ENCODE measurements at places on chromosomes 5 and 9.

- no peak for DNase-seq
Measured at GRCh38 chr9:35691334-35691650, 1.6 kb upstream of the TPM2 start.

DNA sequence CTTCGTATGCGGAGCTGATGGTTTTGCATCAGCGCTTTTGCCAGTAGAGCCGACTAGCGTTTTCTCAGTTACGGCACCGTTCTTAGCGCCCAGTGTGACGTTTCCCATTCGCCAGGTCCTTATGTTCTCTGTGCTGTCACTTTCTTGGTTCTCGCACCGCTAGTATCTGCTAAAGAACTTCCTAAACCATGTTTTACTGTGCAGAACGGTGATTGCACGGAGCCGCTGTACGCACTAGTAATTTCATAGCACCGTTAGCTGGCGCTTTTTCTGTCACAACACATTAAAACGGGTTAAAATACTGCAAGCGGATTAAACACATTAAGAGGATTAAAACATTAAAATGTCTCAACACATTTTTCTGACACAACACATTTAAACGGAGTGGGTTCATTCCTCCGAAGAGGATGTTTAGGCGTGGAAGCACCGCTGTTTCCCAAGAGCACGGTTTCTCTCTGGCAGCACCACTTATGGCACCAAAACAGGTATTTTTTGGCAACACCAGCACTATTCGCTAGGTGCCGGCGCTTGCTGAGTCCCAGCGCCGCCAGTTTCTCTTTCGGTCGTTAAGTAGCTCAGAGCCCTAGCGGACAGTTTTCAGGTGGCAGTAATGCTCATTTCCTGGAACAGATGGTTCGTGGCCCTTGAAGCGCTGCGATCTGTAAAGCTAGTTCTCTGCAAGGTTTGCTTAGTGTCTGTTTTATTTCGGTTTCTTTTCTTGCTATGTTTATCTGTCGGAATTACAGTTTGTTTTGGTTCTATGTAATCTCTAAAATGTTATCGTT is 20.3 kb downstream of the ANXA2R start:
- peak; percentile 90 for DNase-seq

- DNase-seq: no peak
Measured at GRCh38 chr9:33750307-33750838, 45.0 kb upstream of the PRSS3 start.

DNA sequence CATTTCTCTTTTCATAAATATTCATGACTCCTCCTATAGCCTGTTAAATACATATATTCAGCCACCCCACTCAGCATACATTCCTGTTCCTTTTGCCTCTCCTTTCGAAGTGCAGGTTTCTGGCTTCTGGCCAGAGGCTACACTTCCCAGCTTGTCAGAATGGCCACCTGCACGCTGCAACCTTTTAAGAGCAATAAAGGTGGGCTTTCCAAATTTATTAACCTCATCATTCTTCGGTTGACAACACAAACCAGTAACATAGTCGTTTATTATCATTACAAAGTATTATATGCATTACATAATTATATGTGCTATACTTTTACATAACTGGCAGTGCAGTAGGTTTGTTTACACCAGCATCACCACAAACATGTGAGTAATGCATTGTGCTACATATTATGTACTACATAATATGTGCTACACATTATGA is 16.5 kb upstream of the TMEM171 start:
- no peak for DNase-seq

DNA sequence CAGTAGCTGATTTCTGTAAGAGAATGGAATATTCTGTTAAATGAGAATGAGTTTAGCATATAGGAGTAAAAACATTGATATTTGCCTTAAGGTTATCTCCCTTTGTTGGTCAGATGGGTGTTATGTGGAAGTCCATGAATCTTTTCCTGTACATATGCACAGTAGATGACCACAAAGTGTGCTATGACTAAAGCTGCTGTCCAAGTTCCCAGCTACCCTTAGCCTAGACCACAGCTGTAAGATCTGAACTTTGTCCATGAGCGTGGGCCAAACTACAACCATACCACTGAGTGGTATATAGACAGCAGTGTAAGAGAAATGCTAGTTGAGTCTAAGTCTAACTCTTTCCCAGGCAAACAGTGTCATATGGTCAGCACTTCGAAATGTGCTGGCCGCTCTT is 48.8 kb downstream of the CD180 start:
- DNase-seq: no peak

GRCh38 chr9:114806526-114806900 is 674 bp upstream of the TNFSF15 start:
- no peak for DNase-seq

DNA sequence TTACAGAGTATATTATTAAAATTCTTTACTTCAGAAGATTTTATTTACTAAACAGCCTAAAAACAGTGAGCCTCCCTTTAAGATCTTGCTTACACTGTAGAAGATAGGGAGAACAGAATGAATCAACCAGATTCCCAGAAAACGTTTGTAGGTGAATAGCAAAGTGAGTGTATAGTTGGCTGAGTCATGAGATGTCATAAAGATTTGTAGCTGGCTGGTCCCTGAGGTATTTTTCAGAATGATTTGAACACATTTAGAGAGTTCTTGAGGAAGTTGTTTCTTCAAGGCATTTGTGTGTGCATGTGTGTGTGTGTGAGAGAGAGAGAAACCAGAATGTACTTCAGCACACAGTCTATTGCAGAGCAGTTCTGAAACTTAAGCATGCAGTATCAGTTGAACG is 159.4 kb upstream of the PRR16 start:
- DNase-seq: no peak

- no peak for DNase-seq
Measured at GRCh38 chr5:104247260-104247659, 684.7 kb upstream of the NUDT12 start.

DNA sequence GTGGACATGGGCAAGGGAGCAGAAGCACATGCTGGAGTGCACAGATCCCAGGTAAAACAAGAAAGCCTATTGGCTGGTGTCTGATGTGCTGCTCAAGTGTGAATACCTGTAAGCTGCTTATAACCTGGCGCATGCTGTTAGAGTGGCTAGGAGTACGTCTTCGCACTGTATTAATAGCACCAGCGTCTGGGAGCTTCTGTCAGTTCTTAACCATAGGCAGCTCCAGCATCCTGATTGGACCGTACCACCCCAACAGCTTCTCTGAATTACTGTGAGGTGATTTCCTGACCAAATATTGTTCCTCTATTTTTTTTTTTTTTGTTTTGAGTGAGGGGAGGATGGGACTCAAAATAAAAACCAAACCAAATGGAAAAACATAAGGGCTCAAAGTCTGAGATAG is 987.6 kb downstream of the PTPRD start:
- DNase-seq: no peak

DNA sequence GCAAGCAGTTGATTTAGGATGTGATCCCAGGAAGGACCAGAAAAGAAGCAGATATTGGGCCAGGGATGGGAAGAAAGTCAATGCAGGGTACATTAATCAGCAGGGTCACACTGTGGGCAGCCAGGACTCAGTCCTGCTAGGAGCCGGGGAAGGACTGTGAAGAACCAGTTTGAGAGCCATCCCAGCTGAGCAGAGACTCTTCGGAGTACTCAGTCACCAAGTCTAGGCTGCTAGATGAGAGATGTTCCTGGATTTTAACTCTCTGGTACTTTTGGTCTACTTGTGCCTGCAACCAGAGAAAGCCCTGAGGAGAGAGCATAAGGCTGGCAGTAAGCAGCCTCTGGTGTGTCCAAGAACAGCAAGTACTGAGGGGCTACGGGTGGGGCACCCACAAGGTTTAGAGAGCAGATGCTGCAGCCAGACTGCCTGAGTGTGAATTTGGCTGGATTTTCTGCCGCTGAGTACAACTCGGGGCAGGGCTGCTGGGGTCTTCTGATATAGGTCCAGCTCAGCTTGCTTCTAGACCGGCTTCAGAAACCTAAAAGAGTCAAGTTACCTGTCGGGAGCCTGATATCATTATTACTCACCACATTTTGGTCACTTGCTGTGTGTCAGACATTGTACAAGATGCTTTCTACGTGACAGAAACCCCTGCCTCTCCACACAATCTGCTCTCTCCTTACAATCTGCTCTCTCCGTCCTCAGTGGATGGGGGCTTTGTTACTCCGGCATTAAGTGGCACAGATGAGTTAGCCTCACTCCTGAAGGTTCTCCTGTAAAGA is 250.2 kb upstream of the GAS1 start:
- no peak for DNase-seq

GRCh38 chr9:35658968-35659220 is 802 bp downstream of the CCDC107 start:
- DNase-seq: no peak

GRCh38 chr5:94314460-94315131 is 303.8 kb downstream of the KIAA0825 start:
- no peak for DNase-seq

- DNase-seq: no peak
Measured at GRCh38 chr5:136191304-136192014, 1.5 kb downstream of the SMIM32 start.

DNA sequence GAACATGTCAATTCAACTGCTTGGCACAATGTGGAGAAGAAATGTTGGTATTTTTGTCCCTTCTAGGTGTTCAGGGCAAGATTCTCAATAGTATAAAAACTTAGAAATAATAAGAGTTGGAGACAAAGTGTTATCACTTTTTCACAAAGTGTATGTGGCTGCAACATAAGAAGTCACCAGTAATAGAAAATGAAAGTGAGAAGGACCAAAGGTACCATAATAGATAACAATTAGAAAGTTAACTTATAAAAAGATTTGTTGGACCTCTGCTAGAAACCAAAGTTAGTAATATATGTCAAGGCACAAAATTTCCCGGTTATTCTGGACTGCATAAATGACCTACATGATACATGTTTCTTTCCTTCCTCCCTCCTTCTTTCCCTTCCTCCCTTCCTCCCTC is 1535.3 kb downstream of the EFNA5 start:
- no peak for DNase-seq

DNA sequence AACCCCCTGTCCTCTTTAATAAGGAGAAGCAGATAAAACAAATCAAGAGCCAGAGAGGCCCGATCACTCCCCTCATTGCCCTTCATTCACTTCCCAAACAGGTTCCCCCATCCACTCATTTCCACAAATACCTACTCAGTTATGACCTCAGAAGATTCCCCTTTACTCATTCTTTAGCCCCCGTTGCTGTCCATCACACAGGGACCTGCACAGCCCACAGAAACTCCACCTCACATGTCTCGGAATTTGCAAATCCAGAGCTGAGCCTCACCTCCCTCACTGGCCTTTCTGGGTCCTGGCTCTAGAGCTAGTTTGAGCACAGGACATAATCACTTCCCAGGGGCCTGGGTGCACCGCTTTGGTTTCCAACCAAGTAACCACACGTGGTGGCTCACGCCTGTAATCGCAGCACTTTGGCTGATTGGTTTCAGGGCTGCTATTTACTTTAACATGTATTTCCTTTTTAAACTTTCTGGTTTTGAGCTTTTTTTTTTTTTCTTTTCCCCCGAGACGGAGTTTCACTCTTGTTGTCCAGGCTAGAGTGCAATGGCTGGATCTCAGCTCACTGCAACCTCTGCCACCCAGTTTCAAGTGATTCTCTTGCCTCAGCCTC is 17.8 kb downstream of the ATP6V0E1 start:
- DNase-seq: peak; percentile 56

- DNase-seq: no peak
Measured at GRCh38 chr5:167576126-167576525, 715.3 kb upstream of the WWC1 start.

DNA sequence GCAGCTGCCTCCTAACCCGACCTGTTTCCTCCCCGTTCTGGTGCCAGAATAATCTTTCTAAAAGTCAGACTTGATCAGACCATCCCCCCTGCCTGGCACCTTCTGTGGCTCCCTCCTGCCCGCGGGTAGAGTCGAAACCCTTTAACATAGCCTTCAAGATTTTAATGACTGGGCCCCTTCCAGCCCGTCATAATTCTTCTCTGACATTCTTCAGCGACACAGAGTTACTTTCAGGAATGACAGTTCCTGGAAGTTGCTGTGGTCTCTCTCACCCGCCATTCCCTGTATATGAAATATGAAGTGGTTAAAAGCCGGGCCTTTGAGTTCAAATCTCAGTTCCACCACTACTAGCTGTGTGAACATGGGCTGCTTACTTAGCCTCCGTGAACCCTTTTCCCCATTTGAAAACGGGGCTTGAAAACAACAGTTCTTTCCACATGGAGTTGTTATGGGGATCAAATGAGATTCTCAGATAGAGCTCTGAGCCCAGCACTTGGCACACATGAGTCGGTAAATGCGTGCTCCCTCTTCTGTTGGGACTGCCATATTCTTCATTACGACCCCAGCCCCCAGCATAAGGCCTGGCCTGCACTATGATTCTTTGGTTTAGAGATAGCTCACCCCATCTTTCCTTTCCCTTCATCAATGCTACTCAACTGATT is 737 bp downstream of the NANS start:
- no peak for DNase-seq

GRCh38 chr9:137138058-137138721 is 764 bp upstream of the GRIN1 start:
- DNase-seq: no peak

- no peak for DNase-seq
Measured at GRCh38 chr9:113901221-113901688, 25.1 kb downstream of the ZNF618 start.

- no peak for DNase-seq
Measured at GRCh38 chr5:16970826-16971225, 34.7 kb upstream of the MYO10 start.

DNA sequence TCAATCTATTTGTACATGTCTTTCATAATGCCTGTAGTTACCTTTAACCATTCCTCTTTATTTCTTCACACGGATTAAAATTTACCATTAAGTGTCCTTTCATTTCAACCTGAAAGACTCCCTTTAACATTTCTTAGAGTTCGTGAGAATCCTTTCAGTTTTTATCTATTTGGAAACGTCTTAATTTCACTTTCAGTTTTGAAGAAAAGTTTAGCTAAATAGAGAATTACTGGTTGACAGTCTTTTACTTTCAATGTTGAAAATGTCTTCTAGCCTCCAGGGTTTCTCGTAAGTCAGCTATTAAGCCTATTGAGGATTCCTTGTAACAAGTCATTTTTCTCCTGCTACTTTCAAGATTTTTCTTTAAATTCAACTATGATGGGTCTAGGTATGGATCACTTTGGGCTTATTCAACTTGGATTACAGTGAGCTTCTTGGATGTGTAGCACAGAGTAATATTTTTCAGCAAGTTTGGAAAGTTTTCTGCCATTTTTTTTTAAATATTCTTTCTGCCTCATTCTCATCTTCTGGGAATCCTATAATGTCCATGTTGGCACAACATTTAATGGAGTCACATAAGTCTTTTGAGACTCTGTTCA is 48.5 kb downstream of the RFX3 start:
- DNase-seq: peak; percentile 47

GRCh38 chr9:106324053-106324585 is 538.8 kb upstream of the ZNF462 start:
- DNase-seq: no peak

GRCh38 chr9:86983249-86983619 is 35.9 kb upstream of the GAS1 start:
- DNase-seq: no peak

GRCh38 chr5:159010661-159011442 is 88.9 kb downstream of the EBF1 start:
- peak; percentile 71 for DNase-seq

GRCh38 chr5:176796411-176796810 is 13.9 kb upstream of the UNC5A start:
- DNase-seq: no peak

- DNase-seq: no peak
Measured at GRCh38 chr9:98049288-98050072, 7.1 kb upstream of the NANS start.

GRCh38 chr9:88476491-88477271 is 58.3 kb upstream of the NXNL2 start:
- no peak for DNase-seq

- DNase-seq: no peak
Measured at GRCh38 chr5:76691467-76692273, 24.3 kb upstream of the F2R start.
